Fibroblast of the aortic adventitia (primary cell): ENCODE measurements at places on chromosomes 7 and 10. TPM values are rescaled to one million over a fixed set of nuclear protein-coding genes. Genes with fewer than 3 reads are reported as not detected.

- no peak for DNase-seq
These were observed 18.8 kb upstream of the FAM170B start for GRCh38 chr10:49152663-49153062.

The BMPR1A gene
- total RNA-seq, result 57.8 and 74.7 TPM in 2 replicates

- no peak for DNase-seq
These were observed 440.1 kb upstream of the STEAP1 start for GRCh38 chr7:89714131-89714530.

DNA sequence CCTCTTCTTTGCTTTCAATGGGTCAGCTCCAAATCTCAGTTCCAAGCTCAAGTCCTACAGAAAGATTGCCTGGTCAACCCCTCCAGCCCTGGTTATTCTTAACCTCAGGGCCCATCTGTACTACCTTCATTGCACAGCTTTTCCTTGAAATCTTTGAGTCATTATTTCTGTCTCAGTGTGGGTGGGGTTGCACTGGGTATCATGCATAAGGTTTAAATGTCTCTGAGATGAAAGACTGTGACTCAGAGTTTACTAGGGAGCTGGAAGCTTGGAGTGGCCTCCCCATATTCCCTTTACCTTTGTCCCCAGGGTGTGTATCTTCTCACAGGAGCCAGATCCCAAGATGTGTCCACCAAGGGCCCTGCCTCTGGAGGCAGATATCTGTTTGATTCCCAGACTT, 3.3 kb upstream of the OR6V1 start:
- DNase-seq, result peak; percentile 50

The FKBP9 gene
- total RNA-seq, result 387 and 831 TPM in 2 replicates

GRCh38 chr7:87784424-87784823, 91.7 kb downstream of the SLC25A40 start:
- DNase-seq, result peak; percentile 8

DNA sequence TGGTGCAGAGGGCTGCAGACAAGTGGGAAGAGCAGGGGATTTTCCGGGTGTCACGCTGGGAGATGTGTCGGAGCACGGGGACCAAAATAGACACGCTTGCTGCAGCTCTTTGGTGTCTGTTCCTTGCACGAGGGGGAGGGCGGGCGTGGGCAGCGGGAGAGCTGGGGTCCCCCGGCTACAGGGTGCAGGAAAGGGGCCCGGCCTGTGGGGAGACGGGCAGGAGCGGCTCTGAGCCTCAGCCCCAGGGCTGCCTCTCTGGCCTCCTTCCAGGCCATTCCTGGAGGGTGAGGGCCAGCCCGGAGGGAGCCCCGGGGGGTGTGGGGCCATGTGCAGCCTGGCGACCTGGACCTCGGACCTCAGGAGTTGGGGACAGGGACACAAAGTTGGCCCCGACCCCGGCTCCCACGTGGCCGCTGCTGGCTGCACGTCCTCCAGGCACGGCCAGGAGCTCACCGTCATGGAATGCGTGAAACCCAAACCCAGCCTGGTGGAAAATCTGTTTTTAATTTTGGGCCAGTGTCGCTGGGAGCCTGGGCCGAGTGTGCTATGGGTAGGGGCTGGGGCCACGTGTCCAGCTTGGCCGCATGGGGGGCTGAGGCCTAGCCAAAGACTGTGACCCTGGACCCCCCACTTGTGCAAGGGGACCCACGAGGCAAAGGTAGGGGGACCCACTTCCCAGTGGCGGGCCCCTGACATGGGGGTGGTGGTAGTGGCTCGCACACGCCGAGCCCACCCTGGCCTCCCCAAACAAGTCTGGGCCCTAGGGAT, 6.6 kb downstream of the TTYH3 start:
- peak; percentile 76 for DNase-seq

DNA sequence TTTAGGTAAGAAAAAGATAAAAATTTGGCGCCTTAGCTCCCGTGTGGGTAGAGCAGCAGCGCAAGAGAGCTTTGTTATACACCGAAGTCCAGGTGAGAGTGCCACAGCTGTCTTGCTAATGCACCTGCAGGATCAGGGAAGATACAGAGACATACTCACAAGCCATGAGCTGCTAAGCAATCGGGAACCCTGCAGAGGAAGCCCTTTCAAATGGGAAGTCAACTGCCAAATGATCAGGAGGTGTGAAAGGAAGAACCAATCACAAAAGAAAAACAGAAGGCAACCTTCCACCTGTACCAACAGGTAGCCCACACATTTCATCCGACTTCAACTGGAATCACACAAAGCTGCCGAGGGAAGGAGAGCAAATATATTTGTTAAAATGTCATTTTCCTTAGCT, 610.5 kb upstream of the PFKP start:
- DNase-seq, result no peak

The ZCWPW1 gene
- total RNA-seq, result 2.4 and 3.0 TPM in 2 replicates

- no peak for DNase-seq
These were observed 274.1 kb downstream of the ZEB1 start for GRCh38 chr10:31593124-31593523.

The GOLGA7B gene
- total RNA-seq, result not detected in 2 replicates

GRCh38 chr10:89118091-89118490, 89.0 kb downstream of the CH25H start:
- DNase-seq, result peak; percentile 62

DNA sequence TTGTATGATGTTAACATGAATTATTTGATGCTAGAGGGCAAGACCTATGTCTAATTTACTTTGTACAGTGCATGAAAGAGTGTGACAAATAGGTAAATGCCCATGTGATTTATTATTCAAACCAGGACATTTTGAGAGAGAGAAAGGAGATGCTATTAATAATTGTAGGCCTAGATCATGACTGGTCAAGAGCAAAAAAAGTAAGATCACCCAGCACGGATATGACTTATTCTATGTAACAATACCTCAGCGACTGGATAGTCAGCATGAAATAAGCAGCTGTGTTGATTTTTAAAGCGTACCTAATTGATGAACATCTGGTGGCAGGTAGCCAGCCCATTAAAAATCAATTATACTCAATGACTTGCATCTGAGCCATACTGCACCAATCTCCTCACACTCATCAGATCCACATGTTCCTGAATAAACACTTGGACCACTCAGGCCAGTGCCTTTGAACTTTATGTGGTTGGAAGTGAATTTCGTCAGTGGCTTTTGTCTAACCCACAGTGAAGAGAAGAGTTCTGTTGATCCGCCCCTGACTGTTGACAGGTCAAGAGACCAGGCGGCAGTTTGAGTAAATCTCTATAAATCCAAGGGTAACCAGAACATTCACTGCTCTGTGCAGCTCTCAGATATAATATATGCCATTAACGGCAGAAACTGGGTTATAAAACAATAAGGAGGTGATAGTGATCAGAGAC, 435.3 kb downstream of the MDFIC start:
- peak; percentile 44 for DNase-seq

The METTL27 gene
- total RNA-seq, result 6.1 and 10.7 TPM in 2 replicates

DNA sequence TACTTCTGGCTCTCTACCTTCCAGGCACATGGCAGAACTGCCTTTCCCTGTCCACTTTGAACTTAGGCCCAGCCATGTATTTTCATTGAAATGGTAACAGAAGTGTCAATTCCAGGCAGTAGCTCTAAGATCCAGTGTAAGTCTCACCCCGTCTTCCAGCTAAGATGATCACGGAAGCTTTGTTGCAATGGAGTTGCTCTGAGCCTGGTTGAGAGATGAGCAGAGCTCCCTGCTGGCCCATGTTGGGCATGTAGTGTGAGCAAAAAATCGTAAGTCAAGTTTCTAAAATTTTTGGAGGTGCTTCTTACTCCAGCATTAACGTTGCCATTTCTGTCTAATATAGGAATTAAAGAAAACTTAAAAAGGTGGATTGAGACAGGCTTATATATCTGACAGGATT, 274.4 kb downstream of the IPMK start:
- no peak for DNase-seq

DNA sequence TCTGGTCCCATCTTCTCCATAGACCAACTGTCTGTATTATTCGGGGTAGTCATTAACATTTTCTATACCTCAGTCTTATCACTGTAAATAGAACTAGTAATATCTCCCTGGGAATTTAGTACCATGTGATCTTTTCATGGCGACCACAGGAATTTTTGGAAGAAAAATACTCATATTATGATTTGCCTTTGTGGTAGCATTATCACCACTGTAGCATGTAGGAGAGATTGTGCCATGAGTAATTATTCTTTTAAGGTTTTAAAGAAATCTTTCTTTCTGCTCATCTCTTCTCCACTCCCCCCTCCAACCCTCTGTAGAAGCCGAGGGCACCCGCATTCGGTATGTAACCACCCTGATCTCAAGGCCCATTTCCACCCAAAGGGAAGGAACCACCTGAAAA, 25.0 kb downstream of the ZNF365 start:
- DNase-seq, result peak; percentile 54

DNA sequence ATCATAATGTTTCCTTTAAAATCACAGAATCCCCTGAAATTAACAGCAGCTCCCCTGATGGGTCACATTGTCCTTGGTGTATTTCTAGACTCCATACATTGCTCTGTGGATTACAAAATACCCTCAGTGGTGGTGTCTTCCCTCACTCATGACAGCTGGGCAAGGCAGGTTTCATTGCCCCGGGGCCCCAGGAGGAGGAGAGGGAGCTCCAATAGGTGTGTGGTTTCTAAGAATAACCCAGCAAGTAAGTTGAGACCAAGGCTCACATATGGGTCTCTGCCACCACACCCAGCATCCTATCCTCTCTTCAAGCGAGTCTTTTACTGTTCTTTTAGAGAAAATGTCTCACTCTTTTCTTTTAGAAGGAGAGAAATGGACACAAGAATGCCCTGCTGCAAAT, 63.6 kb downstream of the PKD1L1 start:
- DNase-seq, result no peak

The NRF1 gene
- 2.9 and 14.0 TPM in 2 replicates for total RNA-seq

DNA sequence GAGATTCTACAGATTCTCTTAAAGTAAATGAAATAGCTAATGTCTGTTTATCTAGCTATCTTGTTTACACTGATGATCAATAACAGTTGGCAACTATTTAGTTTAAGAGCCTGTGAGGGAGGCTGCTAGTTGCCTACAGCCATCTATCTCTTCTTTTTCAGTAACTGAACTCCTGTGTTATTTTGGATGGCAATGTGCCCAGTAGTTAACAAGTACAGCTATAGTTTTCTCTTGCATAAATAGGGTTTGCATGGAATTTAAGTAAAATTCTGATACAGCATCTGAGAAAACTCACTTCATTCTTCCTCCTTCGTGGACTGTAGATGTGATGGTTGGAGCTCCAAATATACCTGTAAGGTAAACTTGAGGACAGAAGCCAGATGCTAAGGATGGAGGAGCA, 219.5 kb upstream of the POT1 start:
- peak; percentile 8 for DNase-seq

- DNase-seq, result peak; percentile 25
These were observed 80.2 kb downstream of the PALS2 start for GRCh38 chr7:24653316-24654085.

The PYROXD2 gene
- total RNA-seq, result 6.5 and 10.2 TPM in 2 replicates

GRCh38 chr10:115996031-115996430, 277.0 kb downstream of the GFRA1 start:
- DNase-seq, result no peak

DNA sequence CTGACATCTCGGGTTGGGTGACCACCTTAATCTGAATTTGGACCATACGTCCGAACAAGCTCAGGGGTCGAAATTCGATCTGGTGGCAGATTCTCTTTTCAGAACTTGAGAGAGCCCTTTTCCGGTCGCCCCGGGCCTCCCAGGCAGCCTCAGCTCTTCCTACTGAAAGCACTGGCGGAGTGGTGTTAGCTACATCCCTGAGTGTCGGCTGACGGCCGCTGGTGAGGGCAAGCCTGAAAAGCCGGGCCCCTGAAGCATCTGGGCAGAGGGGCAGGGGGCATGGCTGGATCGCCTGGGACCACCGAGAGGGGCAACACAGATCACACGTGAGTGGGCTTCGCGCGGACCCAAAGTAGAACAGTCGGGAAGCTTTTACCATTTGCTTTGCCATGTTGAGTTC, 116.1 kb downstream of the SMURF1 start:
- no peak for DNase-seq

The PTER gene
- total RNA-seq, result 20.5 and 20.9 TPM in 2 replicates

DNA sequence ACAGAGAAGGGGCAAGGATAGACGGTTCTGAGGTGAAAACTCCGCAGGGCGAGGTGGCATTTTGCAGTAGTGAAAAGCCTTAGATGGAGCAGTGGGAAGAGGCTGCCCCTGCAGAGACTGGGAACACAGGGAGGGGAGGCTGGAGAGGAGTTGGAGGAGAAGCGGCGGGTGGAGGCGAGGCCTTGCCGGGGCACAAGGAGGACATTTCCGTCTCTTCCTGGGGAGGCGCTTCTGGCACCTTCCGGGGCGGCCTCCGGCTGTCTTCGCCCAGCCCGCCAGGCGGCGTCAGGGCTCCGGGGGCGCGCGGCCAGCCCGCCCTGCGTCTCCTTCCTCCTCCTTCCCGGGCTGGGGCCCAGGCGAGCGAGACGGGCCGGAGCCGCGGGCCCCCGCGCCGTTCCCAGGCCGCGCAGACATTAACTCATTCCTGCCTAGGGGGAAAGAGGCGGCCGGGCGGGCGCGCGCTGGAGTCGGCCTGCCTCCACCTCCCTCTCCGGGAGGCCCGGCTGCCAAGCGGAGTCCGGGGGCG, 42.7 kb downstream of the LDB3 start:
- peak; percentile 87 for DNase-seq

The VWC2 gene
- total RNA-seq, result not detected in 2 replicates

The PCLO gene
- total RNA-seq, result 0.36 TPM in 1 of 2 replicates, not detected in the other

GRCh38 chr7:49150486-49150885, 226.1 kb downstream of the CDC14C start:
- DNase-seq, result no peak

GRCh38 chr7:150580638-150581394, 13.6 kb downstream of the GIMAP4 start:
- DNase-seq, result no peak

The OR2A1 gene
- total RNA-seq, result 0.27 TPM in 1 of 2 replicates, not detected in the other

DNA sequence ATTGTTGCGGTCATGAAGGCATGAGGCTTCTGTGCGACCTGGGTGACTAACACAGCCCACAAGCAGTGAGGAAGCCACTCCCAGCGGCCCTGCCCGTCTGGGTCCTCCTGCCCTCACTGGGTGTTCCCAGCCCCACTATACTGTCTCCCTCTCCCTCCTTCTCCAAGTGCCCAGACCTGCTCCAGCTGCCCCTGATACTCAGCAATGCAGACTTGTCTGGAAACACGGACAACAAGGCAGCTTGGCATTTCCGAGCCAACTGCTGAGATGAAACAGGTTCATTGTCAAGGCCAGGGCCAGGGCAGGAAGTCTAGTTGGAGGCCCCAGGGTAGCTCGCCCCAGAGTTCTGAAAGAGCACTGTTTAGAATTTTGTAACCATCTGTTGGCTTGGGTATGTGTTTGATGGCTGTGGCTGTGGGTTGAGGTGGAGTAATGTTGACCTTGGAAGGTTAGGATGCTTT, 95.7 kb downstream of the RBM20 start:
- DNase-seq, result no peak
